Umbilical cord (tissue), 2 donors: ENCODE measurements at places on chromosomes 7 and 10. TPM values are rescaled to one million over a fixed set of nuclear protein-coding genes. Genes with fewer than 3 reads are reported as not detected.
A peak's percentile ranks its signal among the peaks of the same experiment; 100 is the strongest.

- no peak for DNase-seq
These were observed 88.1 kb downstream of the COBL start for GRCh38 chr7:51228386-51228958.

DNA sequence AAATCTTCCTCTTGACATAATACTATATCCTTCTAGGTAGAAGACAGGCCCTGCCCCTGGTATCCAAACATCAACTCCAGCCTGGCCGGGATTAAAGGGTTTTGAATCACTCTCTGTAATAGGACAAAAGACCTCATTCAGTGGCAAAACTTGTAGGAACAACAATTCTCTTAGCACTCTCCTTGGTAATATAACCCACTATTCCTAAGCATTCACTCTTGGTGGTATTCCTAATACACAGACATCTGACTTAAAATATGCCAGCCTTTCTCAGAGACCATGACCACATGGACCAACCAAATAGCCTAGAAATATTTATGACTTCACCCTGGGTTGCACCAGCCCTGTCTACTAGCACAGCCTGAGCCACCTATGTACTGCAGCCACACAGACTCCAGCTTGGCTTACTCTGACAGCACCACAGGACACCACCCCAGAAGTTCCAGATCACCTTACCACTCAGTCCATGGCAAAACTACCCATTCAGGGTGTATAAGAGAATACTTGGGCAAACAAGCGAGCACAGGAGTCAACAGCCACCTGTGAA is 244.9 kb upstream of the NEBL start:
- no peak for DNase-seq

Gene CPA1
- 7.0 TPM for total RNA-seq

GRCh38 chr10:3647074-3647473 is 137.9 kb downstream of the KLF6 start:
- DNase-seq = no peak

DNA sequence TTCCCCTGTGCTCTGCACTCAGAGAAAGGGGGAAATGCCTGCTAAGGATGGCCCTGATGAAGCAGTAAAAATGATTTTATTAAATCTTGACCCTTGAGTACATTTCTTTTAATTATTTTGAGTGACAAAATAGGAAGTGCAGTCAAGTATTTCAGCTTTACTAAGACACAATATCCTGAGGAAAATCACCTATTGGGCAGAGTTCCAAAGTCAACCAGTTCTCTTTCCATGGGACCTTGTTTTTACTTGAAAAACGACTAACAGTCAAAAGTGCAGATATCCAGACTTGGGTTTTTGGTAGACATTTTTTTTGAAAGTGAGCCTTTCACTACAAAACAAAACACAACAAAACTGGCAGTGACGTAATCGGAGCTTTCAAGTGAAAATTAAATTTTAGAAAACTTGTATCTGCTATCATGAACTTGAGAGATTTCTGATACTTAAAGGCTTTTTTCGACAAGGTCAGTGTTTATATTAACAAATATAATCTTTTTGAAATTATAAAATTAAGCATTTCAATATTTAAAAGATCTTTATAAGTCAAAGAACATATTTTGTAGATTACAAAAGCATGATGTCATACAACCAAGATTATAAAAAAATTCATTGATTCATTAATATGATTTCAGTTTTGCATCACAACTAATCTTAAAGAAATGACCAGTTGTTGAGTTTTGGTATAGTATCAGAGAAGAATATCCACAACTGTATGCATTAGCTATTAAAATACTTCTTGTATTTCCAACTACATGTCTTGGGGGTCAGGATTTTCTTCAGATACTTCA is 513.8 kb upstream of the AKR1E2 start:
- DNase-seq = no peak

Gene SYT15
- total RNA-seq = 11.3 TPM

Gene RALA
- total RNA-seq = 7.5 TPM

DNA sequence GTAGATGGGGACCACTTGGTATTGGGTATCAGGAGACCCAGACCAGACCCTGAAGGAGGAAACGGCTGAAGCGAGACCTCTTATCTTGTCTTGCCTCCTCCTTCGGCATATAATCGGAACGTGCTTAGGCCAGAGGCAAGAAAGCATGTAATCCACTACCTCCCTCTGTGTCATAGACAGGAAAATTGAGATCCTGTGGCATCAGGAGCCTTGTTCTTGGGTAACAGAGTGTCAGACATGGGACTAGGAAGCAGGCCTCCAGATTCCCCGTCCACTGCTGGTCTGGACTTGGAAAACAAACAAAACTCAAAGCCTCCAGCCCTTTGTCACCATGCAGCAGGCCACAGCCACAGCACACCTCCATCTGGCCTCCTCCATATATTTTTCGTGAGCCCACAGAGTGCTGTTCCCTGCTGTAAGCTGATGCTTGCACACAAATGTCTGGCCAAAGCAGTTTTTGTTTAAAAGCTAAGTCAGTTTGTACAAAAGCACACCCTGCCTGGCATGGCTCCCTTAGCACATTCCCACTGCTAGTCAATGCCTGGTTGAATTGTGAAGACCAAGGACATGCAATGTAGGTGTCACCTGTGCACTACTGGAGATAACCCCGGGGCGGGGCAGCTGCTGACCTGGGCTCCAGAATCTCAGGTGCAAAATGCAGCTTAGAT is 510.9 kb downstream of the RPS24 start:
- no peak for DNase-seq

GRCh38 chr7:42854571-42855118 is 57.2 kb downstream of the C7orf25 start:
- no peak for DNase-seq

DNA sequence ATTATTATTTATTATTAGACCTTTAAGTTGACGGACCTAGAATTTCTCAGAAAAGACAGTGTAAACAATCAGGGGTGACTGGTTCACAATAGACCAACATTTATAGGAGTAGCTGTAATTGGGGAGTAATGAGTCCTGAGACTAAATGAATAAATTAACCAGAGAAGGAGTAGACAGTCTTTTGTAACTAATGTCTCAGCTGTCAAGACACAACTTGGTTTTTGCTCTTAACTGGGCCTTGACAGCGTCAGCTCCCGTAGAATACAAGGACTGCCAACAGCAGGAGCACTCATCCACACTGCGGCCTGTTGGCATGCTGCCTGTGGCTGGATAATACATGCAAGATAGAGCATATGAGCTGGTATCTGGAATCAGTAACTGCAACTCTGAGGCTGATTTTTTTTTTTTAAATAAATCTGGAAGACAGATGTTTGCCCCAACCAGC is 123.9 kb downstream of the CACNA2D1 start:
- DNase-seq = peak; percentile 95

DNA sequence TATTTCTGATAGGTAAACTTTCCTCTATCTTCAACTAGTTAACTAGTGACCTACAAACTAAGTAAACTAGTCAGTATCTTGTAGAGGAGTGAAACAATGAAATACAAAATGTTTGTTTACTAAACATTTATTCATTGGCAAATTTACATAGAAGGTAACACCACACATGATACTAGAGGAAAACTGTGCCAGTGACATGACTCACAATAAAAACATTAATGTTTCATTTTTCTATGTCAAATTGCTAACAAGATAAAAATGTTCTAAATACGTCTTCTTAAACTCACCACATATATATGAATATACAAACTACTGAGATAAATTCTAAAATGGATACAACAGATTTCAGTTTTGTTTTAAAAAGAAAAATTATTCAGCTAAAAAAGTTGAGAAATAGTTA is 471.3 kb downstream of the PARD3 start:
- no peak for DNase-seq

DNA sequence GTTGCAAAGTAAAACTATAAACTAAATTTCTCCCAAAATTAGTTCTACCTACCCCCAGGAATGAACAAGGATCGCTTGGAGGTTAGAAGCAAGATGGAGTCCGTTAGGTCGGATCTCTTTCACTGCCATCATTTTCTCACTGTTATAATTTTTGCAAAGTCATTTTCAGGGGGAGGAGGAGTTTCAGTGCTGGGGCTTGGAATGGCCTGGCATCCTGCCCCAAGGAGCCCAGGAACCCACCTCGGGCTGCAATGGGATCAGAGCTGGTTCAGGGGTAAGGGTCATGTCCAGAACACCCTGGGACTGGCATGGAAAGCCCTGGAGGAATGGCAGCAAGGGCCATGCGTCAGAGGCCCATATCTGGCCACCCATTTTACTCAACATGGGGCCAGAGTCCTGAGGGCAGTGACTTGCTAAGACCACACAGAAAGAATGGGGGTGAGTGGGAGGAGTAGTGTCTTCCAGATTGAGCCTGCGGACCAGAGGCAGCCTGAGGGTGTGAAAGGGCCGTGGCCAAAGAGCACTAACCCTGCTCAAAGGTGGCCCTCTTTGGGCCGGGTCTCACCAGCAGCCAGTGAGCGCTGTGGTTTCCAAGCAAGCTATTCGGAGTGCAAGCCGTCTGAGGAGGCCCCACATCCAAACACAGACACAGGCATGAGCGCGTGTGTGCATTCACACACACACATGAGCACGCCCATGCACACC is 31.8 kb downstream of the GPRIN2 start:
- DNase-seq = no peak

DNA sequence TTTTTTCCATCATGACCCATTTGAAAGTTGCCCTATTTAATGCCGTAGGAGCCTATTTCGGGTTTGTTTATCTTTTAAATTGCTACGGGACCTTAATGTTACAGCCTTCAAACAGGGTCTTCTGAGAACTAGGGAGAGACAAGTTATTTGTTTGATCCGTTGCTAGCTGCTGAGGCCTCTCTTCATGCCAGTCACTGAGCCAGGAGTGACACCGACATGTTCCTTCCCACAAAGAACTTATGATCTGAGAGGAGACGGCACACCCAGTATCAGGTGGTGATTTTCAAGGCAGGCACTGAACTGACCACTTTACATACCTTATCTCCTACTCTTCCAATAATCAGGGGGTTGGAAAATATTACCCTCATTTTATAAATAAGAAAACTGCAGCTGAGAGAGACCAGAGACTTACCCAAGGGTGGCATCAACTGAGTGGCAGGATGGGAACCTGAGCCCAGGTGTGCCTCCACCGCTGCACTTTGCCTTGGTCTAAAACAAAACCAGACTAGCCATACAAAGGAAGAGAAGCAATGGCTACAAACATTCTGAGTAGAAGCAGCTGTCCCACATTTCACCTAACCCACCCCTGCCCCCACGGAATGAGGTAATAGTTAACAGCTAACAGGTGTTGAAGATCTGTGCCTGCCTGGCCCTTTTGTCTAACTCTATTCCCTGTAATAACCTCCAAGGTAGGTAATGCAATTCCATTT is 40.5 kb downstream of the PPP1R3C start:
- no peak for DNase-seq

- DNase-seq = no peak
These were observed 19.0 kb downstream of the HYAL4 start for GRCh38 chr7:123864012-123864411.

- peak; percentile 70 for DNase-seq
These were observed 207.2 kb upstream of the SVIL start for GRCh38 chr10:29841724-29842649.

GRCh38 chr7:44105832-44106231 is 1.7 kb downstream of the AEBP1 start:
- no peak for DNase-seq

Gene CRYGN
- total RNA-seq = not detected

Gene GPR26
- total RNA-seq = 0.72 TPM

DNA sequence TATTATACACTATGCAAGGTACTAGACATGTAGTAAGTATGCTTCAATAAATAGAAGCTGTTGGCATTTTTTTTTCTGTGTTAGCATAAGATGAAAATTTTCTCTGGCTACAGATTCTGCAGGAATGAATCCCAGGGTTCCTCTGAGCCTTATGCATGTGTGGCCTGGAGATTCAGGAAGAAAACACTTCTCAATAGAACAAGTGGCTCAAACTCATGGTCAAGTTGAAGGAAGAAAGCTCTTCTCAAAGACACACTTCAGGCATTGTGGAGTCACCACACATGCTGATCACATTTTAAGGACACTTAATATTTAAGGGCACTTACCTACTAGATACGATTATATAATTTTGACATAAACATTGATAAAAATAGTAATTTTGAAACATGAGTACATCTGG is 19.5 kb downstream of the DNAH11 start:
- no peak for DNase-seq

Gene GJD4
- total RNA-seq = 0.48 TPM

DNA sequence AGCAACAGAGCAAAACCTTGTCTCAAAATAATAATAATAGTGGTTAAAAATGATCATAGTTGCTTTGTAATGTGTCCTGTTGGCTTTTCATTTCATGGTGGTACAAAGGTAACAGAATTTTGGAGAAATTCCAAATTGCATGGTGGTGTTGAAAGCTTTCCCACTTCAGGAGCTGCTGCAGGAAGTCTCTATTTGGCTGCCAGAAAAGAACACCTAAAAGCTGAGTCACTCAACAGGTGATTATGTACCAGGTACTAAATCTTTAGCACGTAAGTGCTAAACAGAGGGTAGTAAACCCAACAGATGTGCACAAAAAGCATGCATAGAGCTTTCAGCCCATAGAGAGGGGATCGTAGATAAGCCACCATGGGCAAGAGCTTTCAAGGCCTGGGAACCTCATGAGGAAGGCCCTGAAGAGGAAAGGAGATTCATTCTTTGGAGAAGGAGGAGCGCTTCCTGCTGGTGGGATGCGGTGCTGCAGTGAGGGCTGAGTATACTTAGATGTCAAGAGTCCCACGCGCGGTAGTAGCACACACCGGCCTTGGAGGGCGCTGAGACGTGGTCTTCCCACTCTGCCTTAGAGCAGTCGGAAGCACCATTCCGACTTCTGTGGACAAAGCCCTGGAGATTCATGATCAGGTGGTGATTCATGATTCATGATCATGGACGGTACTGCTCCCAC is 118.7 kb downstream of the RALA start:
- DNase-seq = peak; percentile 43

GRCh38 chr10:68047122-68047521 is 28.0 kb downstream of the HERC4 start:
- DNase-seq = no peak

DNA sequence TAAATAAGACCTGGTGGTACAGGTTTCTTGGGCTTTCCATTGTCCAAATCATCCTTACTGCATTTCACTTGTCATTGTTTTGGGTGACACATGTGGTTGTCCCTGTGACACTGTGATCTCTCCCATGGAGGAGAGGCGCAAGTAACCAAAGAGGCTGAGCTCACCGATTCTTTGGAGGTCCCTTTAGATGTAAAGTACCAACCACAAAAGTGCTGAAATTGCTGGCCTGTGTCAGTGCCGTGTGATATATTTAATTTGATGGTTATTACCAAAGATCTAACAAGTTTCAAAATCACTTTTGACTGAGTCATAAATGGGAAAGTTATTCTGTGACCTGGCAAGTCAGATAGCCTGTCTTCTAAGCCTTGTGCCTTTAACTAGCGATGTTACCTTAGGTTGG is 19.4 kb downstream of the MCM10 start:
- no peak for DNase-seq

Gene RHBDD2
- total RNA-seq = 4.8 TPM

DNA sequence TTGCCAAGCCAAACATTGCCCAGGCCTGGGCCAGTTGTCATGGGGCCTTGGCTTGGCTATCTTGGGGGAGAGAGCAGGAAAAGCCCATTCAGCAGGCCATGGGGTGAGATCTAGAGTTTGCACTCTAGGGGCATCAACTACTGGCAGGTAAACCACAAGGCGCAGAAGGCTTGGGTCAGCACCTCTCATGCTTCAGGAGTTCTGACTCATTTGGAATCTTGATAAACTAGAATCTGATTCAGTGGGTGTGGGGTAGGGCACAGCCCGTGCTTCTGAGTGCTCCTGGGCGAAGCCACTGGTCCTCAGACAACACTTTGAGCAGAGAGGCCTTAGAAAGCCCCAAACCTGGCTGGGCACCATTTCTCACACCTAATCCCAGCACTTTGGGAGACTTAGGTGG is 81.1 kb downstream of the RGS10 start:
- DNase-seq = peak; percentile 7

Gene SPDYE6
- not detected for total RNA-seq

Gene OR2A12
- 6.5 TPM for total RNA-seq

GRCh38 chr10:389261-389790 is 254.1 kb downstream of the ZMYND11 start:
- no peak for DNase-seq

Gene RBM20
- total RNA-seq = 2.2 TPM
